ENCODE measurements at places on chromosomes 3 and 15. TPM values are rescaled to one million over a fixed set of nuclear protein-coding genes. Genes with fewer than 3 reads are reported as not detected.

GRCh38 chr15:48802867-48803266, 8.0 kb downstream of the CEP152 start:
- DNase-seq, result no peak

DNA sequence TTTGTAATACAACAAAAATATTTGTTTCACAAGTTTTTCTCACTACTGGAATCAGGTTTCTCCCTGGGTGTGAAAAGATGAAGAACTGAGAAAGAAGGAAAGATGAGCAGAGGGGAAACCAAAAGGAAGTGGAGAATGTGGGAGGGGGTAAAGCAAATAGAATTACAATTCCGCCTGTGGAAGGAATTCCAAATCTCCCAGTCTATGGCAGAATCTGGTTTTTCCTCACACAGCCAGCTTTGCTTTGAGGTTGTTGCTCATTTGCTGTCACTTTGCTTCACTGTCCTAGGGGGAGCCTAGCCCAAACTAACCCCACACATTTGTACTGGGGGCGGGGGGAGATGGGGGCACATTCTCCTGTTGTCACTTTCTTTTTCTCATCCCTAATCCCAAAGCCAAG, 43.9 kb downstream of the RPL22L1 start:
- no peak for DNase-seq

GRCh38 chr15:80929689-80930088, 59.9 kb downstream of the MESD start:
- DNase-seq, result no peak

GRCh38 chr3:119894195-119894594, 112.3 kb downstream of the NR1I2 start:
- no peak for DNase-seq

- DNase-seq, result no peak
Observed at GRCh38 chr3:31289584-31289983, 243.1 kb upstream of the STT3B start.

GRCh38 chr3:197613199-197613598, 57.4 kb upstream of the BDH1 start:
- DNase-seq, result no peak

The CHRM5 gene
- 0.35 TPM for polyA plus RNA-seq

DNA sequence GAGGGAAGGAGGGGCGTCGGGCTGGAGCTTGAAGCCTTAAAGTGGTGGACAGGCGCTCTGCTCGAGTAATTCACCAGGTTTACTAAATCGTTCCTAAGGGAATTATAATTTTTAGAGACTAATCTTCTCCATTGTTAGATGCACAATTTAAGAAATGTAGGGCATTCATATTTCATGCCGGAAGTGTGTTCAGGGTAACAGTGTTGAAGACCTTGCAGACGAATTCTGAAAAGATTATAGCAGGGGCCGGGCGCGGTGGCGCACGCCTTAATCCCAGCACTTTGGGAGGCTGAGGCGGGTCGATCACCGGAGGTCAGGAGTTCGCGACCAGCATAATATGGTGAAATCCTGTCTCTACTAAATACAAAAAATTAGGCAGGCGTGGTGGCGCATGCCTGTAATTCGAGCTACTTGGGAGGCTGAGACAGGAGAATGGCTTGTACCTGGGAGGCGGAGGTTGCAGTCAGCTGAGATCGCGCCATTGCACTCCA, 365 bp upstream of the GTF2A2 start:
- no peak for DNase-seq

GRCh38 chr3:58063022-58063815, 55.0 kb downstream of the FLNB start:
- DNase-seq, result no peak

GRCh38 chr3:147387291-147387884, 19.0 kb downstream of the ZIC4 start:
- DNase-seq, result no peak

GRCh38 chr3:170144437-170144843, 37.1 kb downstream of the PHC3 start:
- no peak for DNase-seq

The POC1A gene
- 10.5 TPM for polyA plus RNA-seq

- no peak for DNase-seq
Observed at GRCh38 chr15:75121491-75121890, 80.2 kb upstream of the C15orf39 start.

The ABHD5 gene
- 25.8 TPM for polyA plus RNA-seq

The CRYBG3 gene
- polyA plus RNA-seq, result 27.3 TPM

- no peak for DNase-seq
Observed at GRCh38 chr3:67335813-67336212, 318.6 kb downstream of the SUCLG2 start.

DNA sequence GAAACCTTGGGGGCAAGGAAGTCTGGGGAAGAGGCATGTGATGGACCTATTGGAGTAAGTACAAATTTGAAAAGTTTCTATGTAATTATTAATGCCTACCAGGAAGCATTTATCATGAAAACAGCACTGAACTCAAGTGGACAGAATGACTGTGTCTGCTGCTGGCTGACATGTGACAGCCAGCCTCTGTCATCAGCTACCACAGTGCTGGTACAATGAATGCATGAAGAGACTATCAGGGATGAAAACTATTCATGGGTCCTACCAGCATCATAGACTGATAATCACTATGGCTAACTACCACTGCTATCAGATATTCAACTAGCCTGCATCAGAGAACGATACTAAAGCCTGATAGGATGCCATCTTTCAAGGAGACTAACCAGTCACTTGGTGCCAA, 193.5 kb downstream of the RAP2B start:
- no peak for DNase-seq

DNA sequence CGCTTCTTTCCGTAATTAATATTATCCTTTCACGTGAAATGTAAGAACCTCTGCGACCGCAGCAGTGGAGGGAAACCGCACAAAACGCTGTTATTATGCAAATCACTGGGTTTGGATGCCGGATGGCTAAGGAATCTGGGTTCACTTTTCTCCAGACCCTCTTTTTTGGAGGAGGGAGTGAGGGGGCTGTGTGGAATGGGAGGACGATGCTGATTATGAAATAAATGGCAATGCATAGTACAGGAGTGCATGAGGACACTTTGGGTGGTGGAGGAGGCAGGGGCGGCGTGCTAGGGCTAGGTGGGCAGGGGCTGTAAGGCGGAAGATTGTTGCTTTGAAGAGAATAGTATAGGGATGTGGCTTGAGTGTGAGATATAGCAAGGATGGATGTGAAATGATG, 1.8 kb downstream of the CADM2 start:
- DNase-seq, result no peak

GRCh38 chr3:112736805-112737566, 96.0 kb upstream of the CCDC80 start:
- no peak for DNase-seq

The PIGZ gene
- 1.8 TPM for polyA plus RNA-seq

The DNAH1 gene
- 14.8 TPM for polyA plus RNA-seq

GRCh38 chr3:64022451-64023186, 675 bp downstream of the PSMD6 start:
- DNase-seq, result no peak

The CEP19 gene
- polyA plus RNA-seq, result 4.9 TPM

GRCh38 chr15:65888981-65889380, 19.7 kb downstream of the RAB11A start:
- DNase-seq, result no peak

GRCh38 chr15:65085207-65085753, 8.7 kb downstream of the KBTBD13 start:
- DNase-seq, result no peak

GRCh38 chr3:25420147-25420546, 7.9 kb upstream of the RARB start:
- no peak for DNase-seq

- DNase-seq, result no peak
Observed at GRCh38 chr3:146134348-146135117, 26.5 kb downstream of the PLOD2 start.

The GADL1 gene
- 5.1 TPM for polyA plus RNA-seq

DNA sequence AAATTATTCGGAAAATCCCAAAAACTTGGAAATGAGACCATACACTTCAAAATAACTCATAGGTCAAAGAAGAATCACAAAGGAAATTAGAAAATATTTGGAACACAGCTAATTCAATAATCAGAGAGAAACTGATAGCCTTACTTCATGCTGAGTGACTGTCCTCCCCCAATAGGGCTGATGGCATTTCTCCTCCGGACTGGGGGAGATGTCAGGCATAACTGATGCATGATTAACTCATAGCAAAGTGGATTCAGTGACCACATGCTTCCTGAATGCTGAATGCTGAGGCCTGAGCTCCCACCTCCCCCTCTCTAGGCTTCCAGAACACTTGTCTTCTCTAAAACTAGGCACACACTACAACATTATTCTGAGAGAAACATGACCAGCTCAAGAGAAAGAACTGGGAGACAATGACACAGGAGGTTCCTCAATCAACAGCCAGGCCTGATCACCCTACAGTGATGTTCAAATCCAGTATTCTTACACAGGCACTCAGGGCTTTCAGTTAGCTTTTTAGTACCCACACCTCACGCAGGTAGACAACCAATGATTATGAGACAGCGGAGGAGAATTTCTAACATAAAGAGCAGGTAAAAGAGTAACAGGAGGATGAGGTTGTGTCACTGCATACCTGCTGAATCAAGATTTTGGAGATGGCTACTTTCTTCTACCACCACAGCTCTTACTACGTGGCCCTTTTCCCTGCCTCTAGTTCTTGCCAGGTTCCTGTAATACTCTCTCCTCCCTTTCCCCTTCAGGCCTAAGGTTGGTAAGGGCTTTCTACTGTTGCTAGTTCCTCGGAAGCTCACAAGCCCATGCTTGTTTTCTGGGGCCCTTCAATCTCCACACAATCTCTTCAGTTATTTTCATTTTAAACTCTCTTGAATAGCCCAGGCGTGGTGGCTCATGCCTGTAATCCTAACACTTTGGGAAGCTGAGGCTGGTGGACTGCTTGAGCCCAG, 96.1 kb downstream of the FMN1 start:
- DNase-seq, result no peak

GRCh38 chr15:99132122-99132521, 27.2 kb downstream of the SYNM start:
- no peak for DNase-seq

The SLC6A1 gene
- polyA plus RNA-seq, result 1.7 TPM

DNA sequence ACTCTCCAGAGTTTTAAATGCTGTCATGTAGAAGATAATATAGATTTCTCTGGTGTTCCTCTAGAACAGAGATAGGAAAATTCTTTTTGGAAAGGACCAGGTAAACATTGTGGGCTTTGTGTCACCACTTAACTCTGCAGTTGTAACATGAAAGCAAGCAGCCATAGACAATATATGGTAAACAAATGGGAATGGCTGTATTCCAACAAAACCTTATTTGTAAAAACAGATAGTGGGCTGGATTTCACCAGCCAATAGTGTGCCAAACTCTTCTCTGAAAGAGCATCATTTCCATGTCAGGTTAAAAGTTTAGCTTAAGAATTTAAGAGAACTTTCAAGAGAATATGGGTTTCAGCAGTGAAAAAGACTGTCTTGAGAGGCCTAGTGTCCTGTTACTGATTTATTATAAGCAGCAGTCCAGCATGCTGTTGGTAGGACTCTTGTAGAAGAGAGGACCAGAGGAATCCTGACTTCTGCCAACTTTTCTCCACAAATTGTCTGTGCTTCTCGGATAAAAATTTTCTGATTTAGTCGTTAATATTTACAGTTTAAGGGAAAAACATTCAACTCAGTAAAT, 107.7 kb downstream of the TCF12 start:
- DNase-seq, result peak; percentile 24

- peak; percentile 62 for DNase-seq
Observed at GRCh38 chr3:131526801-131527347, 24.1 kb upstream of the MRPL3 start.

The ZNF860 gene
- 2.7 TPM for polyA plus RNA-seq

- no peak for DNase-seq
Observed at GRCh38 chr3:82030916-82031315, 269.5 kb upstream of the GBE1 start.

The GPR87 gene
- polyA plus RNA-seq, result not detected

DNA sequence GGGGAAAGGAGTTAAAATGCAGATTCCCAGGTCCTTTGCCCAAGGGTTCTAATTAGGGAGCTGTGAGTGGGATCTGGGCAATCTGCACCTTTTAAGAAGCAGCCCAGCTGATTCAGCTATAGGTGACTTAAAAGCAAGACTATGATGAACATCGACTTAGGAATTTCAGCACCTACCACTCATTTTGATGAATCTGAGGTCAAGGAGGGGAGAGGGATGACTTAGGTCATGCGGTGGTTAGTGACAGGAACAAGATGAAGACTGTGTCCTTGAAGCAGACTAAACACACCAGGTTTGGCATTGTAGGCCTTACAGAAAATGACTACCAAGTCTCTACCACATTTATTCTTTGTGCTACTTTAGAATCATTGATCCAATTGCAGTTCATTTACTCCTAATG, 196.3 kb downstream of the DTWD1 start:
- DNase-seq, result no peak

- DNase-seq, result no peak
Observed at GRCh38 chr3:101854608-101855304, 5.4 kb downstream of the NFKBIZ start.

DNA sequence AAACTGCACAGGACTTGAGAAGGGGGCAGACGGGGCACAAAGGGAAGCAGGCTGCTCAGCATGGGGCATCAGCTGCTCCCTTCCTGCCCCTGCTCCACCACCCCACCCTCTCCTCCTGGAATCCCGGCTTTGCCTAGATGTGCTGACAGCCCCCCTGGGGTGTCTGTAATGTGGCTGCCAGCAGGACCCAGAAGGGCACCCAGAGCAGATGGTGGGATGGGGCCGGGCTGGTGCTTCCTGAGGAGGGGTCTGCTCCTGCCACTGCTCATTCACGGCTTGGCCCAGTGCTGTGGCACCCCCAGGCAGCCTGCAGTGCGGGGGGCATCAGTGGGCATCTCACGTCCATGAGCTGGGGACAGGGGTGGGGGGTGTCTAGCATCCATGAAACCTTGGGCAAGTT, 10.2 kb downstream of the H1-8 start:
- no peak for DNase-seq

Data from left kidney (tissue), 8 donors.